T follicular helper cell (primary cell): ENCODE measurements at places on chromosomes 3 and 15.

GRCh38 chr3:7100136-7100535 is 239.2 kb downstream of the GRM7 start:
- DNase-seq: no peak

GRCh38 chr15:87618203-87618725 is 638.3 kb downstream of the NTRK3 start:
- DNase-seq: no peak

DNA sequence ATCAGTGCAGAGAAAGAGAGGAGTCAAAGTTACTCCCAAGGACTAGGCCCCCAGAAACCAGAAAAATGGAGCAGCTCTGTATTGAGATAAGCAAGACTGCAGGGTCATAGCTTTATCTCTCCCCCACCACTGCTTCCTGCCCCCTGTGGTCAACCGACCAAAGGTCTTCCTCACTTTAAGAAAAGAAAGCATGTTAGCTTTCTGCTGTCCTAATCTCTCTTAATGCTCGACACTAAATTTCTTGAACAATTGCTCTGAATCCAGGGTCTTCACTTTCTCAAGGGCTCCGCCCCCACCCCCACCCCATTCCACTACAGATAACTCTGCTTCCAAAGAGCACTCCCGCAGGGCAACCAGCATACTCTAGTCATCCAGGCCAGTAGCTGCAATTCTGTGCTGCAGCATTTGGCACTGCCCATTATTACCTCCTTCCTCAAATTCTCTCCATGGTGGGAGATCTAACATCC is 31.9 kb downstream of the TNIK start:
- DNase-seq: no peak

DNA sequence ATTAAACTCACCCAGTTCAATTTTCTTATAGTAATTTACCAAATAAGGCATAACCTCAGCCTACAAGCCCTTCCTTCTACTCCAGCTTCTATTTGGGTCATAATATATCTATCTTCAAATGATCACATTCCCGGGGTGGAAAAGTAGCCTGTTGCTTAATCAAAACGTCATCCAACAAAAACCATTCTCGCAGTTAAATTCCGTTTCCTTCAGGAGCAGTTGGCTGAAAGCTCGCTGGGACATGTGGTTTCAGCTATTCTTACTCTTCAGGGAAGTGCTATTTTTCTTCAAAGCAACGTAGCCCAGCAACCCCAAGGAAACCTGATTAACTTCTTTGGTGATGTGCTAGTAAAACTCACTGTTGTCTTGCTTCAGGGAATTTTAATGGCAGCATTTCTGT is 59.6 kb downstream of the MAGI1 start:
- no peak for DNase-seq

- DNase-seq: no peak
Measured at GRCh38 chr15:66847565-66847991, 145.5 kb downstream of the SMAD6 start.

DNA sequence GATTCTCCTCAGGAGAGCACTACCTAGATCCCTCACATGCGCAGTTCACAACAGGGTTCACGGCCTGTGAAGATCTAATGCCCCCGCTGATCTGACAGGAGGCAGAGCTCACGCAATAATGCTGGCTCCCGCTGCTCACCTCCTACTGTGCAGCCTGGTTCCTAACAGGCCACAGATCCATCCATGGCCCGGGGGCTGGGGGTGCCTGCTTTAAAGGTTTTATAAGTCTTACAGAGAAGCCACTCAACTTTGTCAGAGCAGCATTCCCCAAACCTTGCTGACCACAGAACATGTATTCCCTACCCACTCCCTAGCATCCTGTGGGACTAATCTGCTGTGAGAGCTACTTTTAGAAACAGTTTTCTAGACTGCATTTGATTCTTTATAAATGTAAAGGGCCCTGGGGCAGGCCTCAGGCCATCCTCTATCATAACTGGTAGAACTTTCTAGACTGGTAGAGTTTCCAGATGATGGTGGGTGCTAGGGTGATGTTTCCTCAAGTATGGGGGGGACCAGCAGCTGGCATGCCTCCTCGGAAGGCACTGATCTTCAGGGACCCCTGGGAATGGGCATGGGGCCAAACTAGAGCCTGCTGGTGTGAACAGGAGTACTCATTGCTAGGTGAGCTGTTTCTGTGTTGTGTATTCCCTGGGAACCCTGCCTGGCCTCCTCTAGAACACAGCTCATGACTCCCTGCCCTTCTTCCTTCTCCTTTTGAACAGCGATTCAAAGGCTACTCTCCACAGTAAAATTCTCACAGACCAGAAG is 25.7 kb upstream of the RAD18 start:
- no peak for DNase-seq

- DNase-seq: no peak
Measured at GRCh38 chr15:101043011-101043410, 123.9 kb downstream of the LRRK1 start.

GRCh38 chr15:69422336-69422895 is 8.3 kb downstream of the KIF23 start:
- DNase-seq: no peak

DNA sequence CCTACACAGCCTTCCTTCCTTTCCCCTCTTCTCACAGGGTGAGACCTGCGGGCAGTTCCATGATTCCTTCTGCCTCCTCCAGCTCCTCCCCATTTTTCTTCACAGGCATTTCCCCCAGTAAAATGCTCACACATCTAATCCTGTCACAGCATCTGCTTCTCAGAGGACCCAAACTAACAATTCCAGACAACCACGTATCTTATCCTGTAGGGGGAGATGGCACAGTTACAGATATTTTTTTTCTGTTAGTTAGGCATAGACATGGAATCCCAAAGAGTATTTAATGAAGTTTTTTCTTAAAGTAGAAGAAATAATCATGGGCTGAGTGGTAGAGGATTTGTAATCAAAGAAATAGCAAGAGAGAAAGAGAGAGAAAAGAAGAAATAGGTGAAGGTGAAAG is 373.1 kb upstream of the ADAMTS9 start:
- DNase-seq: no peak

DNA sequence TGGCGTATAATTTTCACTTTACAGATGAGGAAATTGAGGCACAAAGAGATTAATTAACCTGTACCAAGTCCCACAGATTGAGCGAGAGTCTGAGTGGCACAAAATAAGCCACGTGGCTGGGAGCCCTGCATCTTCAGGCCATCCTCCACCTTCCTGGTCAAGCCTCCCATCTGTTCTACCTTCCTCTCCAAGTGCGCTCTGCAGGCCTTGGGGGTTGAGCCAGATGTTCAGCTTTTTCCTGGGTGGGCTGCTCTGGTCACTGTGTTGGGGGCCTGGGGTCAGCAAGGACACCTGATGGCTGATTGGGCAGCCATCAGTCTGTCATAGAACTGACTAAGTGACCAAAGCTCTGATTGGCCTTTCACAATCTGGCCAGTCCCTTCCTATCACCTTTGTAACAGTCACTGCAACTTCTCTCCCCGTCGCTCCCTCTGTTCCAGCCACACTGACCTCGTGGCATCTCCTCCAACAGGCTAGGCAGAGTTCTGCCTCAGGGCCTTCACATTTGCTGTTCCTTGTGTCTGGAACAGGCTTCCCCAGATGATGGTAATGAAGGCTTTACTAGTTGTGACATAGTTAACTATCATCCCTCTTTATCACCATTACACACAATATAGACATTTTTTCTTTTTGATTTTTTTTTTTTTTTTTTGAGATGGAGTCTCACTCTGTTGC is 46.8 kb downstream of the SCN5A start:
- no peak for DNase-seq

- DNase-seq: no peak
Measured at GRCh38 chr3:61347981-61348380, 96.7 kb upstream of the FHIT start.

DNA sequence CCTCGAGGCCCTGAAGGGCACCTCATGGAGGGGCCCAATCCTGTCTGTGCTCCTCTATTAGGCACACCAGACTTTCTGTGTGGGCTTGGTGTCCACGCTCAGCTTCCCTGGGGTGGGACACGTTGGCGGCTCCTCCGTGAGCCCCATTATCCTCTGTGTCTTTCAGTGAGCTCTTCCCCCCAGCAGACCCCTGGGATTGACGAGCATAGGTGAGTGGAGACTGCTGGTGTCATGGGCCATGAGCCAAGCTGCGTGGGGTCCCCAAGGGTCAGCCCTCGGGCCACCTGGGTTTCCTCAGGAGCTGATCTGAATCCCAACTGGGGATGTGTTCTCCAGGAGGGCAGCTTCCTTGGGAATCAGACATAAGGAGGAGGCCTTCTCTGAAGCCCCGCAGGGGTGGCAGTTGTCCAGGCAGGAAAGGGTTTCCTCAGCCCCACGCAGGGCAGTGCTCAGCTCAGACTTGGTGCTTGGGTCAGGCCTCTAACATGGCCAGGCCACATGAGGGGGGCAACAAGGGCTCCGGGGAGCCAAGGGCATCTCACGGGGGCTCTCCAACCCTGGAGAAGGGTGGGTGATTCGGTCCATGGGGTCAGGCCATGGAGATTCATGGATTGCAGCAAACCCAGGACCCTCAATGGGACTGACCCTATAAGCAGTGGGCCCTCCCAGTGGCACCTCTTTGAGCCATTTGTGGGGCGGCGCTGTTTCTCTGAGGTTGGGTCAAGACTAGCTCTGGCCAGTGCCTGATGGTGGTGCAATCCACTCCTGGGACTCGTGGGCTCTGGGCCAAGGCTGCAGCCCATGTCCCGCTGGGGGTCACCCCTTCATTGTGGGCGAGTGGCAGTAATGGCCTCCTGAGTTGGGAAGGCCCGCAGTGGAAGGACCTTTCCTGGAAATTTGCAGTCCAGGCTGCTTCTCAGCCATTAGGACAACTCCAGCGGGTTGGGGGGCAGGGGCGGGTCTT is 222.5 kb downstream of the SNRPN start:
- no peak for DNase-seq

- DNase-seq: no peak
Measured at GRCh38 chr3:168100777-168101492, 5.2 kb upstream of the GOLIM4 start.

- no peak for DNase-seq
Measured at GRCh38 chr3:12224181-12225147, 64.4 kb upstream of the PPARG start.

DNA sequence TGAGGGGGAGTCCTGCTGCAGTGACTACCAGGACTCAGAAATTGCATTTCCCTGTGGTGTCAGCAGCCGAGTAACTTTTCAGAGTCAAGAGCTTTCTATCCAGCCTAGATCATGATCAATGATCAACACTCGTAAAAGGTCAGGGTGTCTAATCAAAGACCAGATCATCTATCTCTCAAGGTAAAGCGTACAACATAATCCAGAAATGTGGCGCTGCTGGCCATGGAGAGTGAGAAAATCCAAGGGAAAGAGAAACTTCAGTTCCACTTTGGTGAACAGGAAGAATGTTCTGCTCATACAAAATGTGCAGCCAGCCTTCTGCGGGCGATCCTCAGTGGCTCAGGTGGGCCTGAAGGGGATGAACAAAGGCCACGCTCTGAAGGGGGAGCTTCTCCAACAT is 1005.8 kb upstream of the NR2F2 start:
- DNase-seq: no peak
